ENCODE measurements at places on chromosomes 3 and 15. TPM values are rescaled to one million over a fixed set of nuclear protein-coding genes. Genes with fewer than 3 reads are reported as not detected.

DNA sequence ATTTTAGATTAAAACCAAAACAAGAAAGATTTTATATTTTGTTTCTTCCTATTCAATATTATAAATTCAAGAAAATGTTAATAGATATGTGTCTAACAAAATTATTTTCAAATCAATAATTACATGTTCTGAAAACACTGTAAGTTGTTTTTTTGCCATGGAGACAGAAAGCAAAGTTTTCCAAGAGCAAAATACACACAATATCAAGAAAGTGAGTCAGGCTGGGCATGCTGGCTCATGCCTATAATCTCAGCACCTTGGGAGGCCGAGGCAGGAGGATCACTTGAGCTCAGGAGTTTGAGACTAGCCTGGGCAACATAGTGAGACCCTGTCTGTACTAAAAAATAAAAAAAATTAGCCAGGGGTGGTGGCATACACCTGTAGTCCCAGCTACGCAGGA is 71.7 kb downstream of the TTC23 start:
- no peaks in the 10 kb centered on the region for H3K27me3 ChIP-seq
- DNase-seq: no peak
- H3K36me3 ChIP-seq: no peaks in the 10 kb centered on the region
- H3K4me3 ChIP-seq: no peak overlapping the region

GRCh38 chr3:111924283-111924682 is 54.5 kb upstream of the ABHD10 start:
- no peak overlapping the region for H3K27ac ChIP-seq
- H3K4me1 ChIP-seq: no peaks in the 10 kb centered on the region
- peak; percentile 39 for DNase-seq

GRCh38 chr3:123089611-123090331 is 22.9 kb downstream of the PDIA5 start:
- no peaks in the 10 kb centered on the region for H3K4me1 ChIP-seq
- H3K27me3 ChIP-seq: no peaks in the 10 kb centered on the region
- no peak overlapping the region for H3K4me3 ChIP-seq
- no peak for DNase-seq
- H3K36me3 ChIP-seq: no peaks in the 10 kb centered on the region

GRCh38 chr3:14716591-14716990 is 41.6 kb downstream of the C3orf20 start:
- no peak for DNase-seq
- no peak overlapping the region for H3K27ac ChIP-seq
- no peak overlapping the region for H3K4me3 ChIP-seq
- H3K27me3 ChIP-seq: no peaks in the 10 kb centered on the region
- H3K4me1 ChIP-seq: no peaks in the 10 kb centered on the region

DNA sequence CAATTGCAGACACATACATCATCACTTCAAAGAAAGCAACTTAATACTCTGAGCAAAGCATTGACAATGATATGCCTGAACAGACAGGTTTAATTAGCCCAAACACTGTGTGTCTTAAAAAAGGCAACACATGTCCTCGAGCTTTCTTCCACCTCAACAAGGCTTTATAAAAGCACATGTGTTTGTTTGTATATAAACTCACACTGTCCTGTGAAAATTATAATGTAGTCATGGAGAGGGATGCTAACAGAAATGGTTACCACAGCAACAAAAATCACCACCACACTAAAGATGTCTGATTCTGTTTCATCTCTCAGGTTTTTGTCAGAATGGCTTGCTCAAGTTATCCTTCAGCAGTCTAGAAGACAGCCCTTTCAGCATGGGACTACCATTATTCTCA is 314.7 kb downstream of the MAGI1 start:
- H3K4me1 ChIP-seq: no peaks in the 10 kb centered on the region
- no peak overlapping the region for H3K4me3 ChIP-seq
- H3K27ac ChIP-seq: no peak overlapping the region
- H3K36me3 ChIP-seq: no peaks in the 10 kb centered on the region
- no peaks in the 10 kb centered on the region for H3K27me3 ChIP-seq
- no peak for DNase-seq

GRCh38 chr3:171057072-171057471 is 30.6 kb upstream of the SLC2A2 start:
- no peak overlapping the region for H3K4me3 ChIP-seq
- no peaks in the 10 kb centered on the region for H3K27me3 ChIP-seq
- DNase-seq: no peak
- no peak overlapping the region for H3K27ac ChIP-seq
- H3K36me3 ChIP-seq: no peaks in the 10 kb centered on the region

Gene SLC12A1
- not detected for total RNA-seq

Gene PRC1
- 44.3 TPM for total RNA-seq

Gene FBXW12
- total RNA-seq: not detected
